ENCODE measurements at places on chromosomes 5 and 9.

GRCh38 chr5:93252165-93252564, 328.9 kb downstream of the NR2F1-AS1 start:
- DNase-seq, result no peak

DNA sequence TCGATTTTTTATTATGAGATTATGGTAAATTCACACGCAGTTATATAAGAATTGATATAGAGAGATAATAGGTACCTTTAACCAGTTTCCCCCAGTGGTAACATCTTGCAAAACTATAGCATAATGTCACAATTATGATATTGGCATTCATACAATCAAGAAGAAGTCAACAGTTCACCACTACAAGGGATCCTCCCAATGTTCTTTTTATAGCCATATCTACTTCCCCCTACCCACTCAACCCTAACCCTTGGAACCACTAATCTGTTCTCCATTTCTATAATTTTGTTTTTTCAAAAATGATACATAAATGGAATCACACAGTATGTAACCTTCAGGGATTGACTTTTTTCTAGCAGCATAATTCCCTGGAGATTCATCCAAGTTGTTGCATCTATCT, 9.8 kb downstream of the ACTL7B start:
- DNase-seq, result no peak

- no peak for DNase-seq
Observed at GRCh38 chr5:139341187-139341688, 416 bp upstream of the PAIP2 start.

DNA sequence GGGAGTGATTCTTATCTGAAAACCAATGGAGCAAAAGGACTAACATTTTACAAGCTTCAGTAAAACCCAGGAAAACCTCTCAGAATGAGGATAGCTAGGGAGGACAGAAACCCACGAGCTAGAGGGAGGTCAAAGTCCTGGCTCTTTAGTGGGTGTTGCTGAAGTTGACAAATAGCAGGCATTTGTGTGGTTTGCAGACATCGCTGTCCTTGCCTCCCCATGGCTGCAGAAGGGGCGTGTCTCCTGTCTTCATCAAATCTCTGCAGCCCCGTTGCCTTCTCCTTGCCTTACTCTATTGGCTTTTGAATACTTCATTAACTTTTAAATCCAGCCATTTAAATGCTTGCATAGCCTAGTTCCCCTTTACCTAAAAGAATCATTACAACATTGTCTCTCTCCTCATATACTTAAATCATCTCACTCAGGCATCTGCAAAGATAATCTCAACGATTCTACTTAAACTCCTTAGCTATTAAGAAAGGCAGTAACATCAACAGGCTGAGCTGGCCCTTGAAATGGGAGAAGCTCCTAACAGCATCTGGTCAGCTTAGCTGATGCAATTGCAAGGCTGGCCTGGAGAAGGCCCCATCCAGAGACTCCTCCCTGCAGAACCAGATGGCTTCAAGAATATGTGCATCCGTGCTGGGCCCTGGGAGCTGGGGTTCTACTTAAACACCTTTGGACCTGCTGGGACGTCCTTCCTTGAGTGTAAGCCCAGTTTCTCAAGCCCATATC, 152.8 kb upstream of the TAS2R1 start:
- DNase-seq, result peak; percentile 81

- DNase-seq, result no peak
Observed at GRCh38 chr5:67221487-67222242, 25.1 kb upstream of the CD180 start.

GRCh38 chr5:155460501-155460931, 447.0 kb downstream of the KIF4B start:
- no peak for DNase-seq

DNA sequence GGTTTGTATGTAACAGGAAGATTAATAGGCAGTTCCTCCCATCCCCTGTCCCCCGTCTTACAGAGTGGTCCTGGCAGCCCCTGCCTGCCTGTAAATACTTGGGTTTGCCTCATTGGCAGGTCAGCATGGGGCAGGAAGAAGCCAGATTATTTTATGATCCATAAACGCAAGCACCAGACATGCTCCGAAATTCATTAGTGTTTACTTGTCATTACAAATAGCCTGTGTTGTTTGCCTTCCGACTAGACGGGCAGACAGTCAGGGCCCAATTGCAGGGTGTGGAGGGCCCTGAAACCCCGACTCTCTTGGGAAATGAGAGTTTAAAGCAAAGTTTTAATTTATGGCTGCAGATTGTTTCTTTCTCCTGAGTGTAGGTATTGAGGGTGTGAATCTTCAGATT, 97.2 kb downstream of the RALGPS1 start:
- DNase-seq, result no peak

DNA sequence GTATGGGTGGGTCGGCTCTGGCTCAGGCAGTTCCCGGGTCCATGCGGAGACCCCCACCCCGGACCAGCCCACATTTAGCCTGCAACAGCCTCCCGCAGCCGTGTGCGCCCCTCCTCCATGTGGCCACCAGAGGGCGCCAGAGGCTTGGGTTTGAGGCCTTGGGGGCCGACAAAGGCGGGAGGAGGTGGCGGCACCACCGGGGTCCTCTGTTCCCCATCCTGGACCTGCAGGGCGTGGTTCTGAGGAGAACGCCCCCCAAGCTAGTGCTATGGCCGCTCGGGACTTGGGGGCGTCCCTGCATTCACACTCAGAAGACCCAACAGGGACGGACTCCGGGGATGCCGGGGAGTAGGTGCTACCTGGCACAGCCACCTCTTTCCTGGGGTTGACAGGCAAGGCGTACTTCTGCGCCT, 16.5 kb downstream of the ASS1 start:
- DNase-seq, result no peak

DNA sequence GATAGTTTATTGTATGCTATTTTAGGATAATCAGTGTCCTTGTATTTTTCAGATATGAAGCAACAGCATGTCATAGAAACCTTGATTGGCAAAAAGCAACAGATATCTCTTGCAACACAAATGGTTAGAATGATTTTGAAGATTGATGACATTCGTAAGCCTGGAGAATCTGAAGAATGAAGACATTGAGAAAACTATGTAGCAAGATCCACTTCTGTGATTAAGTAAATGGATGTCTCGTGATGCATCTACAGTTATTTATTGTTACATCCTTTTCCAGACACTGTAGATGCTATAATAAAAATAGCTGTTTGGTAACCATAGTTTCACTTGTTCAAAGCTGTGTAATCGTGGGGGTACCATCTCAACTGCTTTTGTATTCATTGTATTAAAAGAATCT, 14.5 kb downstream of the CCT5 start:
- DNase-seq, result peak; percentile 79
